ENCODE measurements at places on chromosomes 16 and 17.
A peak's percentile ranks its signal among the peaks of the same experiment; 100 is the strongest.

DNA sequence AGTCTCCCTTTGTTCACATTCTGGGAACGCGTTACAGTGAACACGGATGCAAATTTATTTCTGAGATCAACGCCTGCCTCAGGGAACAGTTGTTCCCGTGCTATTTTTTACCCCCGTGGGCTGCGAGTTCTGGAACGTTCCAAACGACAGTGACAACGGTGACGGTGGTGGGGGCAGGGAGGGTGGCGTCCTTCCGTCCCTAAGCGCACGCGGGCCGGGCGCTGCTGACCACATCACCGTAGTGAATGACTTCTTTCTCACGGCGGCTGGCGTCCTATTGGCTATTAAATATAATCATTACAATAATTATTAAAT is 45.1 kb upstream of the SSTR5 start:
- no peak for DNase-seq

- no peak for DNase-seq
Observed at GRCh38 chr16:86347090-86347489, 163.2 kb upstream of the FOXF1 start.

DNA sequence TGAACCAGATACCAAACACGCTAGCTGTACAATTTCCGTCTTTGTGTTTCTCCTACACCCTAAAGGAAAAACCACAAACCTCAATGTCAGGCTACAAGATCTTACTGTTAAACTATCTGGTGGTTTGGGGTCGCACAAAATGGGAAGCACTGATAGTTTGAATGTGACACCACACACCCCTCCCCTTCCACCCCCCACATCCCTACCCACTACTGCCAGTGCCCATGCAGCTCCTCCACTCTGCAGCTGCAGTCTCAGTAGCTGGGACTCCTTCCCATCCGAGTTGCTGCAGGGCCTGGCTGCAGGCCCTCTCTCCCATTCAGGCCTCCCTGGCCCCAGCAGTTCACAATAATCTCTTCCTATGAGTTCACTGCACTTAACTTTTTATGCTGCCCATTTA is 18.4 kb downstream of the TRAP1 start:
- no peak for DNase-seq

- DNase-seq = peak; percentile 13
Observed at GRCh38 chr16:47461598-47462266, 601 bp downstream of the PHKB start.

GRCh38 chr17:65228734-65229620 is 91.8 kb downstream of the RGS9 start:
- no peak for DNase-seq

DNA sequence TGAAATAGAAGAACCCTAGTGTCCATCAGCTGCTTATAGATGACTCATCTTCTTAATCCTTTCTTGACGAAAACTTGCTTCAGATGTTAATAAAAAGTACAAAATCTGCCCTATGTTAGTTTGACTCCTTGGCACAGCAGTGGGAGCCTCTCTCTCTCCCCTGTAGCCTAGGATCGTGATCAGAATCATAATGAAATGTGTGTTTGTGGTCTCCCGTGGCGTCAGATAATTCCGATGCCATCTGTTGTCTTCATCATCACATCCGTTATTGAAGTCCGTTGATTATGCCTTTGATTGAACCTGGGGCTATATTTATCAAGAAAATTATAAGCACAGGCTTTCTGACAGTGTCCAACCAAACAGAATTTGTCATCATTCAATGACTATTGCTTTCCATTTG is 102.5 kb downstream of the BMERB1 start:
- DNase-seq = no peak

DNA sequence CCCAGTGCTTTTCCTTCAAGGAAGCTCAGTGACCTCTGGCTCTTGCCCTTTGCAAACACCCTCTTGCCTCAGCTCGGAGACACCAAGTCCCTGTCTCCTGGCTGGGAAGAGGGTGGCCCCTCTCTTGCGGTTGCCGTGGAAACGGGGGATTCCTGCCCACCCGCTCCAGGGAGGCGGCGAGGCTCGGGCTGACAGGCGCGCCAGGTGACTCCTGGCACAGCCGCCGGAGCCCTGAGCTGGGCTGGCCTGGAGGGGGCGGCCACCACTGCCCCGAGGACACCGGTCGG is 71.4 kb downstream of the ABR start:
- DNase-seq = no peak

GRCh38 chr17:80220054-80220735 is at the start of the genes SGSH and SLC26A11:
Gene SGSH, minus strand, starts transcription at chr17:80220333. Its CDS starts 20 bp downstream, at chr17:80220313.
Gene SLC26A11, plus strand, starts transcription at chr17:80220427. Its CDS starts 1,134 bp downstream, at chr17:80221561.
- DNase-seq = no peak

DNA sequence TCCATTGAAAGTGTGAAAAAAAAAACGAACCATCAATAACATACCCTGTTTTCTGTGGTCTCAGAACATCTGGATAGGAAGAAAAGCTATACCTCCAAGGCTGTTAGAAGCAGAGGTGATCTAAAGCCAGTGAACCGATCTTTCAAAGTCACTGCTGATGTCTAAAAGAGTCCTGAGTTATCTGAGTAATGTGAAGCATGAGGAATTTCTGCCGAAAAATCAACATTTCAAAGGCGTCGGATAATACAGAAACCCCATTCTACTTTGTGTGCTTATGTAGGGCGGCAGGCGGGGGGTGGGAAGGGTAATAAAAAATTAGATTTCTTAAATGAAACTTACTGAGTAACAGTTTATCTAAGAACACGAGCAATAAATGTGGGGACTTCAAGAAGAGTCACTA is 3.9 kb downstream of the XYLT1 start:
- no peak for DNase-seq

- no peak for DNase-seq
Observed at GRCh38 chr17:48981927-48982539, 13.6 kb upstream of the GIP start.

DNA sequence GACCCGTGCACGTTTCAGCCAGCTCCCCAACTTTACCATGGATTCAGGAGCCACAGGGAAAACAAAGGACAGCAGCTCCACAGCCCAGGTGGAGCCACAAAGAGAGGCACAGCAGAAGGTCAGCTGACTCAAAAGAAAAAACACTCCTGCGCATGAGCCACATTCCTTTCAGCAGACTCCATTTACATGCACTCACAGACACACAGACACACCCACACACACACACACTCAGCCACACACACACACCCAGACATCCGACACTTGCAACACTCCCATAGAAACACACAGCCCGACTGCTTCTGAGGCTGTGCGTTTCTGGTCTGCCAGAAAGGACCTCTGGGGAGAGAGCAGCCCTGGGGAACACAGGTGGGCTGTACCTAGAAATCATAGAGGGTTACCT is 2335.5 kb downstream of the TP53TG3F start:
- DNase-seq = no peak

GRCh38 chr16:57036315-57036714 is 47.0 kb downstream of the NLRC5 start:
- no peak for DNase-seq

- DNase-seq = no peak
Observed at GRCh38 chr17:81920612-81921536, 2.9 kb upstream of the SIRT7 start.

Data from skeletal muscle cell (primary cell).